ENCODE measurements at places on chromosomes 13 and 19.

DNA sequence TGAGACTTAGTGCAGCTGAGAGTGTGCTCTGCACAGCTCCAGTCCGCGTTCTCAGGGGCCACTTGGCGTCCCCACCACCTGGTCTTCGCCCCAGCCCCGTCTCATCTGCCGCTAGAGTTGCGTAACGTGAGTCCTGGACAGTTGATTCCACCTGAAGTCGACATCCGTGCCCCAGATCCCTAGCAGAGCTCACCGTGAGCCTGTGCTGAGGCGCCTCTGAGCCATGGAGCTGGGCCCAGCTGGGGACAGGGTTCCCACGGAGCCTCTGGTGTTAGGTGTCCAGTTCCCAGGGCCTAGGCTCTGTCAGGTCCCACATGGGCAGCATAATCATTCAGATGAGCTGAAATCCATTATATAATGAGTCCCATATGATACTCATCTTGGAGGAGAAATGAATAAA, 147.1 kb upstream of the SOX1 start:
- DNase-seq: no peak

DNA sequence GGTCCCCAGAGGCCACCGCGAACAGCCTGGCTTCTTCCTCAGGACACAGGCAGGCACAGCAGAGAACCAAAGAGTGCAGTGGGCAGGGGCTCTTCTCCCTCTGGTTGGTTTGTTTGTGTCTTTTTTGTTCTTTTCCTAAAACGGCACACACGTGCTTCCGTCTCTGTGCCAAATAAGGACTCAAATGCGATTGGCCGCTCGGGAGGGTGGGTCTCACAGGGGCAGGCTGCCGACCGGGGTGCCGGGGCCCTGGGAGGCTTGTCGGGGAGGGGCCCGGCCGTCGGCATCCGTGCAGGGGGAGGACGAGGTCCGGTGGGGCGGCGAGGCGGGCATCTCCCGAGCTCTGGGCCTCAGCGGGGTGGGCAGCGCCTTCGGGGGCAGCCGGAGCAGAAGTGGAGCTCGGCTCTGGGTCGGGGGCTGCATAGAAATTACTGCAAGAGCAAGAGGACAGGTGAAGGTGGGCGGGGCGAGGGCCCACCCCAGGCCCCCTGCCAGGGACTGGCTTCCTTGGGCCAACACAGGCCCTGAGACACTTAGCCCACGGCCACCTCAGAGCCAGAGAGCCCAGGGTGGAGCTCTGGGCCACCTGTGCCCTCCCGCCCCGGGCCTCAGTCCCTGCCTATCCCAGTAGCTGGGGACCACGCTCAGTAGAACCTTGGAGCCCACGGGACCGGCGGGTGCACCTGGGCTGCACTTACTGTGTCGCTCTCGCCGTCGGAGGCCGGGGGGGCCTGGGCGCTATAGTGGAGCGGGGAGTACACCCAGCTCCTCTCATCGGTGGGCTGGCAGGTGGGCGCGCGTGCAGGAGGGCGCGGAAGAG, 6.4 kb upstream of the CACTIN start:
- DNase-seq: no peak

- peak; percentile 95 for DNase-seq
These were observed at the start of gene ZNF433 for GRCh38 chr19:12035220-12036172. TSS of gene ZNF433 (minus strand) at chr19:12035679. CDS start at chr19:12035539, 140 bp downstream.

- no peak for DNase-seq
These were observed 22.5 kb upstream of the ZNF845 start for GRCh38 chr19:53311044-53311443.

GRCh38 chr13:112521073-112521685, 66.8 kb downstream of the TUBGCP3 start:
- no peak for DNase-seq

GRCh38 chr13:93079294-93079693, 147.3 kb upstream of the GPC6 start:
- DNase-seq: no peak

DNA sequence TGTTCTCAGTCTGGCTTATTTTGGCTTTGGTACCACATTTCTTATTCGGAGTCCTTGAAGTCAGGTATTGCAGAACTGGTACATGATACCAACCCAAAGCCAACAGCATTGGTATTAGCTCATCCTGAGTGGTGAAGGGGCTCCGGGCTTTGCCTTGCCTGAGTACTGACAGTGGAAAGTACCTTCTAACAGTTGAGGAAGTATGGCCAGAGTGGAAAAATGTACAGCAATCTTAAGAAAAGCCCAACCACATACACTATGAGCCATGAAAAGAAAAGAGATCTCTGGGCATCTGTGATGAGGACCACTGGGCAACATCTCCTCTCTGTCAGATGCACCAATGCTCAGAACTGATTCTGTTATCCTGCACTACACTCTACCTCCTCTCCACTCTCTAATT, 8.3 kb downstream of the LCP1 start:
- DNase-seq: no peak

DNA sequence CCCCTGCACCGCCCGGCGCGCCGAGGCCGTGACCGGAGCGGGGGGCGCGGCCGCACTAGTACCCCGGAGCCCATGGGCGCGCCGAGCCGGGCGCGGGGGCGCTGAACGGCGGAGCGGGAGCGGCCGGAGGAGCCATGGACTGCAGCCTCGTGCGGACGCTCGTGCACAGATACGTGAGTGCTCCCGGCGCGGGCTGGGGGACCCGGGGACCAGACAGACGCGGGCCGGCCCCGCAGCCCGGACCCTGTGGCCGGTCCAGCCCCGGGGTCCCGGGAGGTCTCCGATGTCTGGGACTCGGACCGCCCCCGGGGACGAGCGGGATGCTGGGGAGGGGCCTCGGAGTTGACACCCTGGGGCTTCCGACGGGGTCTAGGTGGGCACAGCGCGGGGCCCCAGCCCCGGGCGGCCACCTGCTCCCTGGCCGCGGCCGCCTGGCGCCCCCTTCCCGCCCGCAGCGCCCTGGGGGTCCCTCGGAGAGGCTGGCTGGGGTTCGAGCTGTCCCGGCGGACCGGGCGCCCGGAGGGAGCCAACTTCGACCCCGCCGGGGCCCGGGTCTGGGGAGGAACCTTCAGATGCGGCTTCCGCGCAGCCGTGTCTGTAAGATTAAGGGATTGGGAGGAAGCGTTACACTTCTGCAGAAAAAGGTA, 568 bp downstream of the ATP11A start:
- peak; percentile 62 for DNase-seq

DNA sequence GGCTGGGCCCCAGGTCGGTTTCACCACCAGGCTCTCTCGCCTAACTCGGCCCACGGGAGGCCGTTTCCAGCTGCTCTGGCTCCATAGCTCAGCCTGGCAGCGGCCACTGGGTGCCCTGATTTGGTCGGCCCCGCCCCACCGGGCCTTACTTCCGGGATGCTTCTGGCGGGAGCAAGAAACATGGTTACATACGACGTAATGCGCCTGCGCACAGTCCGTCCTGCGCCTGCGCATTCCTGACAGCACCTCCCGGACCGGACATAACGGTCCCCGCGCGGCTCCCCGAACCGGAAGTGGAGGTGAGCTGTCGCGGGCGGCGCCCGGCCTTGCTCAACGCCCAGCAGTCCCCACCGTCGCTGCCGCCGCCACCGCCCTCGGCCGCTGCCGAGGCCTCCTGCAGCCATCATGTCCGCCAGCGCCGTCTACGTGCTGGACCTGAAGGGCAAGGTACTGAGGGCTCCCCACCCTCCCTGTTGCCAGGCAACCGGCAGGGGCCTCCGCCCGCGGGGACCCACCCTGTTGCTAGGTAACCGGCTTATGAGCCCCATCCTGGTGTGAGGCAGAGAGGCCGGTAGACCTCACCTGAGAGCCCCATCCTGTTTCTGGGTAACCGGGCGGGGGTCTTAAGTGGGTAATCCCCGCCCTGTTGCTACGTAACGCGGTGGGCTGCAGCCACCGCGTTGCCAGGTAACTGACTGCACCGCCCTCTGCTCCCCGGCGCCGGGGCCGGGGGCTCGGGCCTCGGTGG, at the start of gene AP1M1:
TSS of gene AP1M1 (plus strand) at position 290 of the 748 bp plus-strand sequence. CDS start at position 406, 116 bp downstream.
- peak; percentile 98 for DNase-seq

GRCh38 chr13:112686364-112686763, 3.5 kb upstream of the ATP11A start:
- DNase-seq: no peak

Measured in femur (tissue), 1 donor.